ENCODE measurements at places on chromosomes 6 and 20.

GRCh38 chr6:63372951-63373533 lies 53.3 kb upstream of the LGSN start:
- no peak for DNase-seq

GRCh38 chr6:71509191-71510005 lies 220.8 kb downstream of the OGFRL1 start:
- DNase-seq, result no peak

DNA sequence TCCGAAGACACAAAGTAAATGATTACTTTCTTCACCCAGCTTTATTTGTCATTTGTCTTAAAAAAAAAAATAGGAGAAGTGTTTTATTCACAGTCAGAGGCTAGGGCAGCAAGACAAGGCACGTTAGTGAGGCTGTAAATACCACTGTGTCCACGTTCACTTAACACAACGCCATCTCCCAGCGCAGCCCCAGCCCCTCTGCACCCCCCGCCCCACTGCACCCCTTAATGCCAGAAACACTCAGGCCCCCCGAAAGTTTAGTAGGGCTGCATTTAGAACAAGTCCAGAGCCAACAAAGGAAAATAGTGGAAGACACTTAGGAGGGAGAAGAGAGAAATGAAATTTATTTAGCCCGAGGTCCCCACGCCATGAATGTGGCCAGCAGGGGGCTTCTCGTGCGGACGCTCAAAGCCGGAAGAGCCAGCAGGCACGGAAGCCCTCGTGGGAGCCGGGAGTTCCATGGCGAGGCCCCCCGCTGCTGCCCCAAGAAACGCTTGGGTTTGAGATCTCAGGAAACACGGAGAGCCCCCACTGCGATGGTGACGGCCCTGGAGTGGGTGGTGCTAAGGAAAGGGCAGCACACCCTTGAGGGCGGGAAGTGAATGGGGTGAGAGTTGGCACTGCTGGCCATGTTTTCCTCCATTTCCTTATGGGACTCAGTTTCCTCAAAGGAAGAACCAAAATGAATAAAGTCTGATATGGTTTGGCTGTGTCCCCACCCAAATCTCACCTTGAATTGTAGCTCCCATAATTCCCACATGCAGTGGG lies 50.2 kb downstream of the IYD start:
- no peak for DNase-seq

DNA sequence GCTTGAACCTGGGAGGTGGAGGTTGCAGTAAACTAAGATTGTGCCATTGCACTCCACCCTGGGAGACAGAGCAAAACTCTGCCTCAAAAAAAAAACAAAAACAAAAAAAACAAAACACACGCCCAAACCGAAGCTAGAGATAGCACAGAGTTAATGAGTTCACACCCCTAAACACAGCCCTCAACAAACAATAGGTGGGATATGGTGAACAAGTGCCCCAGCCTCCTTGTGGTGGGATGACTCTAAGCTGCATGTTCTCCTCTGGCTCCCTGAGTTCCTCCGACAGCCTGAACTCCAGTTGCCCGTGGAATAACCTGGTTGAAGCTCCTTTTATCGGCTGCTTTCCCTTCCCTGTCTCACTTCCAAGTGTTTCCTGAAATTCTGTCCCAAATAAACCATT lies 22.1 kb upstream of the DSN1 start:
- no peak for DNase-seq

GRCh38 chr6:100620085-100620840 lies 155.5 kb upstream of the SIM1 start:
- DNase-seq, result no peak

DNA sequence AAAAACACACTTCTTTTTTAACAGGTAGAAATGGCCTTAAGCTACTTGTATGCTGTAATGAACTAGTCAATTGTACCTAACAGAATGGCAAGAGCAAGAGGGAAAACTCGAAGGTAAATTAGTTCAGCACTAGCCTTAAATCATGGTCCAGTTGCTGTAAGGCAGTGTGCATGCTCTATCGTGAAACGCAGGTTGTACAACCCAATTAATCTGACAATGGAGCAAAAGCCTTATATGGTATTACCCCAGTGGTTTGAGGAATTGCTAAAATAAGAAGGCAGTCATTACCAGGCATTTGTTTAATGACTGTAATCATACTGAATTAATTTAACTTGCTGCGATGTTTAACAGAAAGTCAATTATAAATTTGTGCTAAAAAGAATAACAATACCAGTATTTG lies 69.3 kb upstream of the SOX4 start:
- no peak for DNase-seq

GRCh38 chr6:71822625-71823024 lies 63.7 kb upstream of the RIMS1 start:
- no peak for DNase-seq

DNA sequence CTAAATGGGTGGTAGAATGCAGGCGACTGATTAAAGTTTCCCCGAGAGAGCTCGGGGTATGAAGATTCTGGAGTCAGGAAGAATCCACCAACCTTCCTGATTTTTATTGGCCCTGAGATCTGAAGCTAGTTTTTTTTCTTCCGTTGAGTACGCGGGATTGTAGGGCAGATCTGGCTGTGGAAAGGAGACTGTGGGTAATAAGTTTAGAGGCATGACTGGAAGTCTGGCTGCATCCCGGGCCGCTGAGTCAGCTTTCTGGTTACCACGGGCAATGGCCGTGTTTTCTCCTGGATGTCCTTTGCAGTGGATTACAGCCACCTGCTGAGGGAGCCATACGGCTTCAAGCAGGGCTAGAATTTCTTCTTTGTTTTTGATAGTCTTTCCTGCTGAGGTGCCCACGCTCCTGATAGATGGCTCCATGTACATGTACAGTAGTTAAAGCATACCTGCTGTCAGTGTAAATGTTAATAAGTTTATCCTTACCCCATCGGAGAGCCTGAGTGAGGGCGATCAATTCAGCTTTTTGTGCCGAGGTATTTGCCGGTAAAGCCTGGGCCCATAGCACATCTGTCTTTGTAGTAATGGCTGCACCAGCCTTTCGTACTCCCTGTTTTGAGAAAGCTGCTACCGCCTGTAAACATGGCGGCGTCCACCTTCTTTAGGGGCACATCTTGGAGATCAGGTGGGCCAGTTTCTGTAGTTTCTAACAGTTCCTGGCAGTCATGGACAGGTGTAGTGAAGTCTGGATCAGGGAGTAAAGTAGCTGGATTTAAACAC lies 154.0 kb downstream of the TRIM27 start:
- no peak for DNase-seq

DNA sequence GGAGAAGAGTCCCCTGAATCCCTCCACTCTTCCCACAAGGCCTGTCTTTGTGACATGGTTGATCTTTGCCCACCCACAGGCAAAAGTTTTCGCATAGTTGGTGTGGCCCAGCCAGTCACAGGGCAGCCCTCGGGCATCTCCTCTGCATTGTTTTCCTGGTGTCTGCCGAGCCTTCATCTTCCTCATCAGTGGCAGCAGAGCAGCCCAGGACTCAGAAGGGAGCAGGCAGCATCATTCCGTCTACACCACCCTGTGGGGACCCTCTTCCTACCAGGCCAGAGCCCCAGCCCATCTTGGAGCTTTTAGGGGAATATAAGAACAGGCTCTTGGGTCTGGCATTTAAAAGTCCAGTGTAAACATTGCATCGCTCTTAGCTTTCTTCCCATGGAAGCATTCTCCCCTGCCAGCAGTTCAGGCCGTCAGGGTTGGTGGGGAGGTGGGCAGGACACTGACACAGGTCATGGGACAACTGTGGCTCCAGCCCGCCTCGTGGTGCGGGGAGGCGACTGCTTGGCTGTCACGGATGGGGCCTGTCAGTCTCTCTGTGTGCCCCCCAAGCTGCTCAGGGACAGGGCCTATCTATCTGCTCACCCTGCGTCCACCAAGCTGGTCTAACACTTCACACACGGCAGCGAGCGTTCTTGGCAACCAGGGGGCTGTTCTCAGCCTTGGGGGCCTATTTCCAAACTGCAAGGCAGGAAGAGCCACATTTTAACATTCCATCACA lies 38.3 kb downstream of the PDRG1 start:
- DNase-seq, result no peak

- DNase-seq, result peak; percentile 2
Observed at GRCh38 chr6:28303570-28303969, 22.2 kb downstream of the PGBD1 start.

DNA sequence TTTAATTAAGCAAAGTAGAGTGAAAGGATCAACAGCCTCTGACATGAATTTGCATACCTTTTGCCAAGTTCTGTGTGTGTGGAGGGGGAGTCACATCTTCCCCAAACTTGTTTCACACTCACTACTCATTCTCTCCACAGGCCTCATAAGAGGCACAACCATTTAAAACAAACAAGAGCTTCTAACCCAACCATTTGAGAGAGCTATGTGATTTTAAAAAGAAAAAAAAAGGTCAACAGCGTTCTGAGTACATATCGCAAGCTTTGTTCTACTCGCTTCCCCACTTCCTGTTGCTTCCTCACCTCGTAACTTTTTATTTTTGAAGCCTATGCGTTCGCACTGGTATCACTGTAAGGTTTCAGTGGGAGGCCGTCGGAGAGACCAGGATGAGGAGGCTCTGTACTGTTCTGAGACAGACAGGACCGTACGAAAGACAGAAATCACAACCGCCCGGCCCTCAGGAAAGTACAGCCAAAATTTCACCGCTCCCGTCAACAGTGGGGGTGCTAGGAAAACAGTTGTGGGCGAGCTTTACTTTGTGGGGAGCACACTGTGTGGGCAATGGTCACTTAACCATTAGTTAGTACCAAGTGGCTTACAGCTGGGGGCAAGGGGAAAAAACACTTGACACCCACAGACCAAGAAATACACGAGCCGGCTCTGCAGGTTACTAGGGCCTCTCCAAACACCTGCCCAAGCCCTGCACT lies 61.3 kb downstream of the TRERF1 start:
- DNase-seq, result no peak

- peak; percentile 70 for DNase-seq
Observed at GRCh38 chr6:156780102-156780641, 3.0 kb downstream of the ARID1B start.

DNA sequence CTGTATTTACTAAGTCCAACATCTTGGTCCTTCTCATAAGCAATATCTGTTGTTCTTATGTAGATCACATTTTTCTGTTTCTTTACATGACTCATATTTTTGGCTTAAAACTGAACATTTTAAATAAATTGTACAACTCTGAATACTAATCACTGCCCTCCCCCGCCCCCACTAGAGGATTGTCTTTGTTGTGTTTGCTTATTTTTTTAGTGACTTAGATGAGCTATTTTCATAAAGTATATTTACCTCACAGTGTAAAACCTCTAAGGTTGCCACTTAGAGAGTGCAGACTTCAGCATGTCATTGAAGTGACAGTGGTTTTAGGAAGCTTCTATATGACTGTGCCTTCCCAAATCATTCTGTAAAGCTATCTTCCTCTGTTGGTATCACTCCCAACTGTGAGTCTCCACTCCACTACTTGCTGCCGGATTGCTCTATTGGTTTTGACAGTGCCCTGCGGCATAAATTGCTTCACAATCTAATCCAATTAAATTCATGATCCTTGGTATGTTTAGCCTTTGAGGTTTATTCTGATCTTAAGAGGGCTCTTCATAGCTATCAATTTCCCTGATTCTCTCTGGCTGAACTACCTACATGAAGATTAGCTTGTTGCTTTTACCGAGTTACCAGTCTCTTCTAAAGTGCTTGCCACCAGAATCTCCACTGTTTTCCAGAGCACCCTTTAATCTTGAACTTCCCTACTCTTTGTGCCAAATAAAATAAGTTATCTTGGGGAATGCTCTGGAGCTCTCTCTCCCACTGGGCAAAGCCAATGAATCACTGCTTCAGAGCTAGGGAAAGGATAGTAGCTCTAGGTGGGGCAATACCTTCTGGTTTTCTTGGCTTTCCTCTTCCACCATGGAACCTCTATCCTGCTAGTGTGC lies 33.0 kb downstream of the SPTLC3 start:
- no peak for DNase-seq

DNA sequence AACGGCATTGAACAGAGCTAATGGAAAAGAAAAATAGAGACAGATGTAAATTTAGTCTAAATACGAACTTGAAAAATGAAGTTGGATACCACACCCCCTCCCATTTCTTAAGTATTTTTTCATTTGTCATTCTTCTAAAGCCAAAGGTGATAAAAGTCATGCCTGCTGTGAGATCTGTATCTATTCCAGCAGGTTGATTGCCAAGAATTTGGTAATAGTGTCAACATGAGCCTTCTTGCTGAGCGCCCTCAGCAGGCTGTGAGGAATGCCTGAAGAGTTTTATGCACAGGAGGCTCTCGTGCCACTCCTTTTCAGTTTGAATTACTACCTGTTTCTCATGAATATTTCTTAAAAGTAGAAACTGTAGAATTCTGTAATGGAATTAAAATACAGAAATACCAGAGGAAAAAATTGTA lies 165.4 kb downstream of the QKI start:
- no peak for DNase-seq

GRCh38 chr6:72524011-72524645 lies 97.7 kb upstream of the KCNQ5 start:
- DNase-seq, result no peak

- DNase-seq, result no peak
Observed at GRCh38 chr20:47927385-47927851, 142.1 kb upstream of the SULF2 start.

DNA sequence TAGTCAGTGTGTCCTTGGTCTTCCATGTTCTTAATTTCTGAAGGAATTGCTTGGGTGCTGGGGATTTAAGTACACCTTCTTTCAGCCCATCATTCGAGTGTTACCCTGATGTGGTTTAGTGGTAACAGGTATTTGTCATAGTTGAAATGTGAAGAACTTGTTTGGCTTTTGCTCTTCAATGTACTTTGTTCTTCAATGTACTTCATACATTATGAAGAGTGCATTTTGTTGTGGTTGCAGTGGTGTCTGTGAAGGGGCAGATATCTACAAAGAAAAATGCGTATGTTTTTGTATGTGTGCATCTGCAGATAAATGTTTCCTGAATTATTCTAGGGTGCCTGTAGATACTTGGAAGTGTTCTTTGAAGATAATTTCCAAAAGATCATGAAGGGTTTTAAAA lies 111.2 kb upstream of the SUPT3H start:
- DNase-seq, result no peak

DNA sequence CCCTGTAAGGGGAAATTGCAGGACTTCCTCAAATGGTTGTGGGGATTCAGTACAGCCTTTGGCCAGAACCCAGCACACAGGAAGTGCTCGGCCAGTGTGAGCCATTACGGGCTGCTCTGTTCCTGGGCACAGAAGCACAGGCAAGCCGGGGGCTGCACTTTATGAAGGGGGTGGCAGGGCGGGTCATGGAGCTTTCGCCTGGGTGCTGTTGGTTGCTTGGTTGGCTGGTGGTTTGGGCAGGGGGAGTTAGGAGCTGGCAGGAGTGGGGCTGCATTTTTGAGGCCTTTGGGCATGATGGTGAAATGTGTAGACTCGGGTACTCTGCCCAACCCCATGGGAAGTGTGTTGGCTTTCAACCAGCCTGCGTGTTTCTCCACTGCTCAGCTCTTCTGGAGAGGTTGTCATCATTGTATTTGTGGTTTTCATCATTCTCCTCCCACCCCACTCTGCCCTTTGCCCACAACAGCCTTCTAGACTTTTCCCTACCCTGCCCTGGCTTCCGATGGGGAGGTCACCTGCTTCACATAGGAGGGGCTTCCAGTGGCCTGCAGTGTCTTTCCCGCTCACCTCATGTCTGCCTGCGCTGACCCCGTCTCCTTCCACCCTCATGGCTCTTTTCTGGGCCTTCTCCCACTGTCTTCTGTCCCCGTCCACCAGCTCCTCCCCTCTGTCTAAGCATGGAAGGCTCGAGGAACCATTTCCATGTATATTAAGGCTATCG lies 16.1 kb upstream of the RBM38 start:
- no peak for DNase-seq

GRCh38 chr6:141463237-141463977 lies 669.3 kb upstream of the GJE1 start:
- DNase-seq, result no peak
